ENCODE measurements at places on chromosomes 1 and 21. TPM values are rescaled to one million over a fixed set of nuclear protein-coding genes. Genes with fewer than 3 reads are reported as not detected.

The LHX4 gene
- total RNA-seq, result 0.40 TPM

The CFAP107 gene
- total RNA-seq, result not detected

The PWP2 gene
- total RNA-seq, result 40.4 TPM

The LSS gene
- 43.8 TPM for total RNA-seq

The MLLT11 gene
- total RNA-seq, result 1.7 TPM

The THBS3 gene
- 26.8 TPM for total RNA-seq

The DIPK1A gene
- total RNA-seq, result 8.6 TPM

The CYP4X1 gene
- not detected for total RNA-seq

The PYHIN1 gene
- 19.6 TPM for total RNA-seq

The PCBP3 gene
- total RNA-seq, result 11.6 TPM

The RYR2 gene
- total RNA-seq, result 0.26 TPM

The SDF4 gene
- 773 TPM for total RNA-seq

The HSD11B1 gene
- total RNA-seq, result 2.4 TPM

The PRELP gene
- total RNA-seq, result not detected

The SLC25A44 gene
- total RNA-seq, result 23.5 TPM

The PADI4 gene
- total RNA-seq, result not detected

The MAP3K21 gene
- total RNA-seq, result 17.7 TPM

The FCAMR gene
- not detected for total RNA-seq

The DNALI1 gene
- total RNA-seq, result not detected

The OXCT2 gene
- total RNA-seq, result 1.1 TPM

The TMPRSS3 gene
- total RNA-seq, result 163 TPM

The PKP1 gene
- not detected for total RNA-seq

The DNASE2B gene
- total RNA-seq, result not detected

The NEXN gene
- total RNA-seq, result not detected

The RBM11 gene
- 2.8 TPM for total RNA-seq

The GPR37L1 gene
- total RNA-seq, result not detected

The HHIPL2 gene
- total RNA-seq, result 0.56 TPM

The LCE1C gene
- not detected for total RNA-seq

The CD53 gene
- total RNA-seq, result 427 TPM

The UMODL1 gene
- not detected for total RNA-seq

The IGSF5 gene
- not detected for total RNA-seq

The CFHR1 gene
- total RNA-seq, result 0.24 TPM

The CD160 gene
- total RNA-seq, result not detected

The MAP10 gene
- 1.2 TPM for total RNA-seq

The ZYG11A gene
- 0.26 TPM for total RNA-seq

The ITGB2 gene
- total RNA-seq, result 240 TPM

The LCE2B gene
- total RNA-seq, result not detected

The OR10K2 gene
- not detected for total RNA-seq

The SYT14 gene
- not detected for total RNA-seq

The C1orf141 gene
- 0.71 TPM for total RNA-seq

All from activated T-helper 17 cell treated with anti-CD3 and anti-CD28 coated beads, Interleukin-2, amount 50 U/mL, for 72 hours (primary cell).